SJSA1 (cell line): ENCODE measurements at places on chromosomes 6 and 20.
A peak's percentile ranks its signal among the peaks of the same experiment; 100 is the strongest.

- no peak for DNase-seq
Observed at GRCh38 chr6:31471711-31472110, 26.2 kb upstream of the MICB start.

DNA sequence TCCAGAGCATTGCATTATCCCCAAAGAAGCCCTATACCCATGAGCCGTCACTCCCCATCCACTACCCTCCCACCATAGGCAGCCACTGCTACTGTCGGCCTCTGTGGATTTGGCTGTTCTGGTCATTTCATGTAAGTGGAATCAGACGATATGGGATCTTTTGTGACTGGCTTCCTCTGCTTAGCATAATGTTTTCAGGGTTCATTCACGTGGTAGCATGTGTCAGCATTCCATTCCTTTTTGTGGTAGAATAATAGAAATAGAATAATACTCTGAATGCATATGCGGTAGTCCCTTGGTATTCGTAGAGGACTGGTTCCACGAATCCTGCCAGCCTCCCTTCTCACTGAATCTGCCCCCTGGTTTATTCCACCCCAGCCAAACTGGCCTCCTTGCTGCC lies 402.6 kb upstream of the SULF2 start:
- peak; percentile 59 for DNase-seq

DNA sequence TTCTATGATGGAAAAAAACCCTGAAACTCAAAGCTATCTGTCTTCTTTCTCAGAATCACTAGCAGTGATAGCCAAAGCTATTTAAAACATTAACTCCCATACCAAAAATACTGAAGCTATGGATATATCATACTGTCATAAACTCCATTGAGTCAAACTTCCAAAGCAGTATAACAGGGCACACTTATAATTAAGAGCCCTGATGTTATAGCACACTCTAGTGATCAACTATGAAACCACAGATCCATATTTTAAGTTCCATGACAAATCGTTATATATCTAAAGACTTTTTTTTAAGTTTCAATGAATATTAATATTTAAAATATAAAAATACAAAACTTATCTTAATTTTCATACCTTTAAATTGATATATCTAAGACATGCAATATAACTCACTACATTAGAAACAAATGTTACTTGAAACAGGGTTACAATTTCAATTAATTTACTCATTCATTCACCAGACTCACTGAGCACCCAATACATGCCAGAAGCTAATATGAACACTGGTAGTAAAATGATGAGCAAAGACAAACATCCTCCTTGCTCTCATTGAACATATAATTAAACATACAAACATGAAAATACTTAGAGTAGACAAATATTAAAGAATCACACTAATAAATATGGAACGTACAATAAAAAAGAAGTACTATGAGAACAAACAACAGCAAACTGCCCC lies 69.3 kb downstream of the IBTK start:
- DNase-seq: no peak

- DNase-seq: no peak
Observed at GRCh38 chr20:4441191-4441590, 280.5 kb upstream of the PRND start.

- no peak for DNase-seq
Observed at GRCh38 chr6:96562886-96563285, at the start of gene FHL5. Gene FHL5 (plus strand): TSS chr6:96563128. CDS start chr6:96603614, 40,486 bp downstream.

- DNase-seq: no peak
Observed at GRCh38 chr20:10780901-10781300, 107.1 kb upstream of the JAG1 start.

GRCh38 chr20:56974499-56975250 lies 291.8 kb downstream of the BMP7 start:
- peak; percentile 62 for DNase-seq

DNA sequence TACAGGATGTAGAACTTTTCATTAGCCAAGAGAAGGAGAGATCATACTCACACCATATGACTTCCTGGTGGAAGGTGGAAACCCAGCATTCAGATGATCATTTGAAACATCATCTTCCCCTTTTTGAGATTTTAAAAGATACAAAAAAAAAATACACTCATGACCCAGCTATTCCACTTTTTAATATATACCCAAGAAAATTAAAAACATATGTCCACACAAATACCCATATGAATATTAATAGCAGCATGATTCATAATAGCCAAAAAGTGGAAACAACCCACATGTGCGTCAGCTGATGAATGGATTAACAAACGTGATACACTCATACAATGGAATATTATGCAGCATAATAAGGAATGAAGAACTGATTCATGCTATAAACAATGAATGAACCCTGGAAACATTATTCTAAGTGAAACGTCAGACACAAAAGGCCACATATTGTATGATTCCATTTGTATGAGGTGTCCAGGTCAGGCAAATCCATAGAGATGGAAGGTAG lies 130.0 kb upstream of the SGK1 start:
- DNase-seq: no peak
